Erythroblast (primary cell): ENCODE measurements at places on chromosomes 6 and 20.

- DNase-seq, result no peak
Observed at GRCh38 chr6:156916130-156916801, 139.1 kb downstream of the ARID1B start.

DNA sequence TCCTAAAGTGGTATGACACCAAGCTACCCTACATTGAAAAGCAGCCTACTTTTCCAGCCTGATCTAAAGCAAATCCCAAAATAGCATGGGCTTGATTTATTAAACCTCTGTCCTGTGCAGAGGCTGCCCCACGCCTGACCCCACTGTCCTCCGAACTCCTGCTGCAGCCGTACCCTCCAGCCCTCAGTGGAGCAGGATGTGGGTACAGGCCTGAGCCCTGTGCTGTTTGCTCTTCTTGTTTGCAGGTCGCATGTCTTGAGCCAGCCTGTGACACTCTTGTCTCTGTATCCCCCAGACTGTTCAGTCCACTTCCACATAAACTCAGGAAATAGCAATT is 61.2 kb downstream of the RPP40 start:
- no peak for DNase-seq

GRCh38 chr6:5466281-5467136 is 205.2 kb downstream of the FARS2 start:
- peak; percentile 66 for DNase-seq

DNA sequence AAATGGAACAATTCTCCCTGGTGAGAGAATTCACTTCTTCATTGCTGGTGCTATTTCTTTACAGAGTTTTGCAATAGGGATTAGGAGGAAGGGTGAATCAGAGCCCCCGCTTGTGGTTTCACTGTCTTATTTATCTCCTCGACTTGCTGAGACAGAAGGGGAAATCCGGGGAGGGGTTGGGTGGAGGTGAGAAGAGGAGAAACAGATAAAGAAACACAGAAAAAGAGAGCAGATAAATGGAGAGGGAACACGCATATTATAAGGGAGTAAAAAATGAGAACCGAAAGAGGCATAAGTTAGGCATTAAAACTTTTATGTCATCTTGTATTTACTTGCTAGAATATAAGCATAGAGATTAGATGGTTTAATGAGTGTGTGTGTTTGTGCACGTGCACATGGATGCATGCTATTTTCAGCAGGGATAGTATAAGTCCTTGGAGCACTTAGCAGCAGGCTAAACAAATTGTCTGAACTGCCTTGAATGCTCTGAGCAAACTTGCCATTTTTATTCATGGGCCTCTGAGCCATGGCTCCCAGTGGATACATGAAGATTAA is 105.0 kb downstream of the OLIG3 start:
- no peak for DNase-seq

DNA sequence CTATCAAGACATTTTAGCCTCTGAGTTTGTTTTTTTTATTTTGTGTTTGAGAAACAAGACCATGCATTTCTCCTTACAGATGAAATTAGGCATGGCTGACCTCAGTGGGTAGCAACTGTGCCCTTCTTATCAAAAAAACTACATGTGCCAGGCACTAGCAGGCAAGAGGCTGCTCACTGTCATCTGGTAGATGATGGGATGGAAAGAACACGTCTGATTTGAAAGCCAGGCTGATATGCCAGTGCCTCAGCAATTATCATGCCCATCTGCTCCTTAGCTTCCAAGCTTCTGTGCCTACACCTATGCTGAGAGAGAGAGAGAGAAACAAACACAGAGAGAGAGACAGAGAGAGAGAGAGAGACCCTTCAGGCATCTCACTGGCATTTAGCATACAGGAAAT is 149.9 kb downstream of the C6orf118 start:
- no peak for DNase-seq

DNA sequence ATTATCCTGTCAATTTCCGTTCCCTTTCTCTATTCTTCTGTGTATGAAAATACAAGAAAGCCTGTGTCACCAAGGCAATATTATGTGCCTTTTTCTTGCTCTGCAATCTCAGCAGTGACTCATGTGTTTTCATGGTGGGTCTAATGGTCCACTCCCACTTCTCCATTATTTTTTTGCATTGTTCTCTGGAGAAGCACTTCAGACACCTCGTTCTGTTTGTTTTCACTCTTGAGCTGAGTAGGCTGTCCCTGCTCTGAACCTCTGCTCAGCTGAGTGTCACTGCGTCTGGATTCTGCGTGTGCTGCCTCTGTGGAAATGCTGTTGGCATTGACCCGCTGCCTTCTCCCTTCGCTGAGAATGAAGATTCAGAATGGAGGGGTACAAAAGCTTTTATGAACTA is 230.6 kb downstream of the TMEM242 start:
- DNase-seq, result no peak

DNA sequence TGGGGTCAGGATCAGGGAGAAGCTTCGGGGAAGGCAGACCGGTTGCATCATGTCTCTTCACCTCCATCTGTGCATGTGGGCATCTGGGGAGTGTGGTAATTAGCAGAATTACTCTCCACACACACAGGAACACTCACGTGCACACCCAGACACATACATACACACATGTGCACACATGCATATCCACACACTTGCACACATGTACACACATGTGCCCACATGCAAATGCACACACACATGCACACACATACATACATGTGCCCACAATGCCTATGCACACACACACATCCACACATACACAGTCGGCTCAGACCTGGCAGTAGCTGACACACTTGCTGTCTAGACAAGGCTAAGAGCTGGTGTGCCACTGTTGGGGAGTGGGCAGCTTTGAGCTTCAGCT is 212.3 kb upstream of the PMEPA1 start:
- no peak for DNase-seq

GRCh38 chr6:141123049-141123448 is 1009.7 kb upstream of the GJE1 start:
- DNase-seq, result no peak

DNA sequence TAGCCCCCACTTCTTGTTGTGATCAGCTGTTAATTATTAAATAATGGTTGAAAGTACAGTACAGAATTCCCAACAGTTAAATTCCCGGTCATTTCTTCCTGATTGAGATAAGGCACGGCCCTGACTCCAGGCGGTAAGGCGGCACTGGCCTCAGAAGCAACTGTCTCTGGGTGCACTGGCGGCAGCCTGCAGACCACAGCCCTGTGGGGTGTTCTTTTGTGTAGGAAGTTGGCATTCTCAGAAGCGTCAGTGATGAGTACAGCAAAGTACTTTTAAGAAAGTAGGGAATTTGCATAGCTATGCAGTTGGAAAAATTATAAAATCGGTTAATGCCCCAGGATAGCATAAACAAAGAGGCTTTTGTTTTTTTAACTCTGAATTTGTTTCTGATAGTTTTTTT is 50.5 kb downstream of the SAMD5 start:
- no peak for DNase-seq

GRCh38 chr6:121666814-121667213 is 231.4 kb downstream of the GJA1 start:
- DNase-seq, result peak; percentile 25

GRCh38 chr6:40552941-40553340 is 34.2 kb downstream of the LRFN2 start:
- no peak for DNase-seq

- DNase-seq, result no peak
Observed at GRCh38 chr20:49999329-49999728, 16.5 kb downstream of the SNAI1 start.

GRCh38 chr6:84227044-84227433 is 404 bp downstream of the CEP162 start:
- DNase-seq, result peak; percentile 35

DNA sequence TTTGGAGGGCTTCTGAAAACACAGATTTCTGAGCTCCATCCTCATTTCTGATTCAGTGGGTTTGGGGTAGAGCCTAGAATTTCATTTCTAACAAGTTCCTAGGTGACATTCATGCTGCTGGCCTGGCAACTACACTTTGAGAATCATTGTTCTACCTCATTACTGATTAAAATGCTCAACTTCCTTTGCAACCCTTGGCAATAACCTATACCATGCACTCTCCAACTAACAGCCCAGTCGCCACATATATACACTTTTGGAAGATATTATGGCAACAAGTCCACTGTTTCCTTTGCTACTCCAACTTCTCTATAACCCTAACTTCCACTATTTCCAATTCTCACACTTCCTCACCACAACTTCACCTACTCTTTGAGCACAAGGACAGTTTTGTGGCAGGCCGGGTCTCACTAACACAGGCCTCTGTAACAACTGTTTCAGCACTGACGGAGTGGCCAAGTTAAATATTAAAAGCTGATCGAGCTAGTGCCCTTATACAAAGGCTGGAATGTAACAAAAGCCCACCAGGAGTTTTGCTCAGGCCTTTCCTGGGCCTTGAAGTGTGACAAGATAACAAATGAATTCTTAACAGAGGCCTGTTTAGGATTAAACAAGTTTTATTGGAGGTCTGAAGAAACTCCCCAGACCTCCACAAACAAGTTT is 32.1 kb upstream of the RAB23 start:
- no peak for DNase-seq

- DNase-seq, result no peak
Observed at GRCh38 chr6:45591306-45591705, 213.6 kb upstream of the SUPT3H start.

DNA sequence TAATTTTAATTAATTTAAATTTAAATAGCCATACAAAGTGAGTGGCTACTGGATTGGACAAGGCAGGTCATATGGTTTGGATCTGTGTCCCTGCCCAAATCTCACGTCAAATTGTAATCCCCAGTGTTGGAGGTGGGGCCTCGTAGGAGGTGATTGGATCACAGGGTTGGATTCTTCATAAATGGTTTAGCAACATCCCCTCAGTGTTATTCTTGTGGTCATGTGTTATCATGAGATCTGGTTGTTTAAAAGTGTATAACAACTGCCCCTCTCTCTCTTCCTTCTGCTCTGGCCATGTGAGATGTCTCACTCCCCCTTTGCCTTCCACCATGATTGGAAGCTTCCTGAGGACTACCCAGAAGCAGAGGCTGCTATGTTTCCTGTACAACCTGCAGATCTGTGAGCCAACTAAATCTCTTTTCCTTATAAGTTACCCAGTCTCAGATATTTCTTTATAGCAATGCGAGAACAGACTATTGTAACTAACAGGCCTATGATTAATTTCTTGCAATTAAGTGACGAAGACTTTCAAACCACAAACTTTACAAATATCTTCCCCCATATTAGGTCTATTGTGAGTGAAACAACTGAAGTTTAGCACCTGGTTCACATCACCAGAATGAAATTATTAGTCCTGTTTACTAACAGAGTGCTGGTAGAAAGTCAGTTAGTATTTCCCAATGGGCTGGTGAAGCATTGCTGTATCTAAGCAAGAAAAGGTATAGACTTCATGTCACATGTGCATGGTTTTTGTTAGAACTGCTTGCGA is 60.0 kb upstream of the TNFAIP3 start:
- DNase-seq, result no peak

DNA sequence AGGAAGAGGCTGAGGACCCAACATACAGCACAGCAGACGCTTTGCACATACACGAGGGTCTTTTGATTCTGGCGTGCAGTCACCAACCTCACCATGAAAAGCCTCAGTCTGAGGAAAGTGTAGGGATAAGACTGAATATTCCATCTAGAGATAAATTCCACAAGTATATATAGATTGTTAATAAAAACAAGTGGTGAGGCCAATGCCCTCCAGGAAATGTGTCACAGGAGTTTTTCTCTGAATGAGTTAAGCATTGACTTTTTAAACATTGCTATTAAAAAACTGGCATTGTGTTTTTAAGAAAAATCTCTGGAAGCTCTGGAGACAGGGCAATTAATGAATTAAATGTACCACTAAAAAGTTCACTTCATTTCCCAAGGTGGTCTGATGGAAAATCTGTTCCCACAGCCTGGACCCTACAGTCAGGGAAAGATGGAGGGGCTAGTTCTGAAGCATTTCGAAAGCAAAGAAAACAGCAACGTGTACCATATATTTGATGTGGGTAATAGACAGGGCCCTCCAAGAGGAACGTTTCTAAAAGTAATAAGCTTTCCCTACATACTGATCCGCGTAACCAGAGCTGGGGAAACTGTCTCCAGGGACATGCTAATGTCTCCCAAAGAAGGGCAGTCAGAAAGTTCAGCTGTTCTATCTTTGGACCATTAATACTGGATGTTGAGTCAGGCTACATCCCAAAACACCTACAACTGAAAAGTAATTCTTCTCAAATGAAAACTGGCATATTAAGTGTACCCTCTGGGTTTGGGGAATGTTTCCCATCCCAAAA is 301.1 kb downstream of the FOXC1 start:
- DNase-seq, result no peak

DNA sequence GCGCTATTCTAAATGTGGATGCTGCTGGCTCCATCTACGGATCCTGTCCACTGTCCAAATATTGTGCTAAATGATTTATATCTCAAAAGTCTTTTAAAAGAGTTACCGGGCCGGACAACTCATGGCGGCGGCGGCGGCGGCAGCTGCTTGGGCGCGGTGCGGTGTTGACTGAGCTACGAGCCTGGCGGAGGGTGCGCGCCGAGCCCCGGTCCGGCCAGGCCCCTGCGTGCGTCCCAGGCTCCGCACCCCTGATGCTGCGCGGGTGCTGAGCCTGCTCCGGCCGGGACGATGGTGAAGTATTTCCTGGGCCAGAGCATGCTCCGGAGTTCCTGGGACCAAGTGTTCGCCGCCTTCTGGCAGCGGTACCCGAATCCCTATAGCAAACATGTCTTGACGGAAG is 303.4 kb downstream of the CENPW start:
- DNase-seq, result peak; percentile 12

GRCh38 chr6:8628063-8628462 is 192.7 kb upstream of the SLC35B3 start:
- no peak for DNase-seq

DNA sequence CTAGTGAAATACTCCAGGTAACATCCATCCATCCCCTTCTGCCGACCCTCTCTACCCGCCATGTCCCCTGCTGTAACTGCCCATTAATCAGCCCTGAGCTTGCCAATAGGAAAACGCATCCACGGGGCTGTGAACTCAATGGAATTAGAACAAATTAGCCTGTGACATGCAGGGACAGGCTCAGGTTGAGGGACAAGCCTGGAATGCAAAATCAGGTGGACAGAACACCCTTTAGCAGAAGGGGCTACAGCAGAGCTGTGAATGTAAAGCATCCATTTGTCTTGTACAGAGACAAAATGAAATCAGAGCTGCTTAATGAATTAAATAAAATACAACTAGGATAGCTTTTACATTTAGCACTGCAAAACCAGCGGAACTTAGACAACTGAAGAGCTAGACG is 187.3 kb upstream of the SASH1 start:
- no peak for DNase-seq

- DNase-seq, result peak; percentile 87
Observed at GRCh38 chr20:4113615-4114603, 98.6 kb upstream of the RNF24 start.
